ENCODE measurements at places on chromosomes 1 and 21.

DNA sequence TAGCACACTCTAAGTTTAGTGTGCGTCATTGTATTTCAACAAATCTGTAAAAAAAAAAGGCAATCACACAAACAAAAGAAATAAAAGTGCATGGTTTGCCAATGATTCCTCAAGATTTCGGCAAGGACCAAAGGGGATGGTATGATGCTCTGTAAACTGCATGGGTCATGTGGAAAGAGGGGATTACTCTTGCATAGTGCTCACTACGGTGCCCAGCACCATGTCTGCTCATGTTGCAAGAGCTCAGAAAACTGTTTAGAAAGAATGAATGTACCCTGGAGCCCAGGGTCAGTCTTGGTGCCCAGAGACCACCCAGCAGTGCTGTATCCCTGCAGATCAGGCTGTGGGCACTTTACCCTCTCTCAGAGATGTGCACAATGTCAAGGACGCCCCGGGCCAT lies 3.6 kb upstream of the KCNA10 start:
- no peak for DNase-seq
- no peaks in the 10 kb centered on the region for H3K4me1 ChIP-seq
- H3K4me3 ChIP-seq = no peak overlapping the region
- no peaks in the 10 kb centered on the region for H3K36me3 ChIP-seq
- H3K27me3 ChIP-seq = no peaks in the 10 kb centered on the region

- no peak for DNase-seq
- no peaks in the 10 kb centered on the region for H3K27me3 ChIP-seq
- no peak overlapping the region for H3K4me3 ChIP-seq
- H3K27ac ChIP-seq = no peak overlapping the region
- no peaks in the 10 kb centered on the region for H3K36me3 ChIP-seq
Observed at GRCh38 chr1:245946905-245947304, 560.2 kb downstream of the SMYD3 start.

DNA sequence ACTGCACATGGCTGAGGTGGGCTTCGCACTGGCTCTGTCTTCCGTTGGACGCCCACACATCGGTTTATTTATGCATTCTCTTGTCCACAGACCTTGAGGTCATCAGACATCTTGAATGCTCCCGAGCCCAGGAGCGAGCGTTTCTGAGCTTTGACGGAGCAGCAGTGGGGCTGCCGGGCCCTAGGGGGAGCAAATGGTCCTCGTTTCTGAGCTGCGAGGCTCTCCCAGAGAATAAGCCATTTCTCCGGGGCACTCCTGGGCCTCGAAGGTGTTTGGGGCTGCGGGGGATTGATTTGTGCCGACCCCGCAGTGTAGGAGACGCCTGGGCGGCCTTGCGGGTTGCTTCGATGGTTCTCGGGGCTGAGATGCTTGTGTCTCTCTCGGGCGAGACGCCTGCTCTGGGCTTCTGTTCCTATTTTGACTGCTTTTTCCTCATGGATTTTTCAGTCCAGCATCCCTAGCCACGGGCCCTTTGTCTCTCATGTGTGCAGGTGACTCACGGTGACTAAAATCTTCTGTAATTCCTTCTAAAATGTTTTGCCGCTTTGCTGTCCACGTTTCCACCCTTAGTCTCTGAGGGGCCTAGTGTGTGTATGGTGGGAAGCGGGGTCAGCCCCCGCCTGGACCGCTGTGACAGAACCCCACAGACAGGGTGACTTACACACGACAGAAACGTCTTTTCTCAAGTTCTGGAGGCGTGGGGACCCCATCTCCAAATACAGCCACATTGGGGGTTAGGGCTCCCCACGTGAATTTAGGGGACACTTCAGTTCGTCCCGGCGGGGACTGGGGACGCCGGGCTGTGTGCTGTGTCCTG lies 62.1 kb downstream of the FAAP20 start:
- peak; percentile 26 for DNase-seq
- H3K36me3 ChIP-seq = peaks cover 9% of the 10 kb centered on the region
- H3K4me3 ChIP-seq = no peak overlapping the region
- peak overlapping the region; percentile 19 for H3K27ac ChIP-seq

- peaks cover 8% of the 10 kb centered on the region for H3K36me3 ChIP-seq
- H3K4me1 ChIP-seq = peaks cover 27% of the 10 kb centered on the region
- no peak overlapping the region for H3K27ac ChIP-seq
- no peak overlapping the region for H3K4me3 ChIP-seq
- no peak for DNase-seq
Observed at GRCh38 chr1:28449904-28450303, 55.9 kb upstream of the RCC1 start.

- no peaks in the 10 kb centered on the region for H3K27me3 ChIP-seq
- DNase-seq = no peak
- no peak overlapping the region for H3K4me3 ChIP-seq
- H3K27ac ChIP-seq = no peak overlapping the region
Observed at GRCh38 chr1:215595231-215595630, 28.1 kb downstream of the KCTD3 start.

DNA sequence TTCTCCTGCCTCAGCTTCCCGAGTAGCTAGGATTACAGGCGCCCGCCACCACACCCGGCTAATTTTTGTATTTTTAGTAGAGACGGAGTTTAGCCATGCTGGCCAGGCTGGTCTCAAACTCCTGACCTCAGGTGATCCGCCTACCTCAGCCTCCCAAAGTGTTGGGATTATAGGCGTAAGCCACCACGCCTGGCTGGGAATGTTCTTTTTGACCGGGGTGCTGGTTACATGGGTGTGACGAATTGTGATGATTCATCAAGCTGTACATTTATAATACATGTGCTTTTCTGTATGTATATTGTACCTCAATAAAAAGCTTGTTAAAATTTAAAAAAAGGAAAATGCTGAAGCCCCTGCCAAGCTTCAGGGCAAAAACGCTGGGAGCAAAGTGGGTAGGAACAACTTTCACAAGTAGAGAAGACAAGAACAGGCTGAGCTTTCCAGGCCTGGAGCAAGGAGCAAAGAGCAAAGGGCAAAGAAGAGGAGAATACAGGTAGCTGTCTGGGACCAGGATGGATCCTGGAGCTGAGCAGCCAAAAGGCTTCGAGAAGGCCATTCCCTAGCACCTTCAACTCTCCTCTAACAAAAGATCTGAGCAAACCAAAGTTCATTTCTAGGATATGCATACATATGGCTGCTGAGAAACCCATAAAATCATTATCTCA lies 20.5 kb upstream of the YRDC start:
- DNase-seq = no peak
- peaks cover 29% of the 10 kb centered on the region for H3K36me3 ChIP-seq
- H3K4me3 ChIP-seq = no peak overlapping the region
- no peaks in the 10 kb centered on the region for H3K27me3 ChIP-seq
- no peaks in the 10 kb centered on the region for H3K4me1 ChIP-seq
- no peak overlapping the region for H3K27ac ChIP-seq

DNA sequence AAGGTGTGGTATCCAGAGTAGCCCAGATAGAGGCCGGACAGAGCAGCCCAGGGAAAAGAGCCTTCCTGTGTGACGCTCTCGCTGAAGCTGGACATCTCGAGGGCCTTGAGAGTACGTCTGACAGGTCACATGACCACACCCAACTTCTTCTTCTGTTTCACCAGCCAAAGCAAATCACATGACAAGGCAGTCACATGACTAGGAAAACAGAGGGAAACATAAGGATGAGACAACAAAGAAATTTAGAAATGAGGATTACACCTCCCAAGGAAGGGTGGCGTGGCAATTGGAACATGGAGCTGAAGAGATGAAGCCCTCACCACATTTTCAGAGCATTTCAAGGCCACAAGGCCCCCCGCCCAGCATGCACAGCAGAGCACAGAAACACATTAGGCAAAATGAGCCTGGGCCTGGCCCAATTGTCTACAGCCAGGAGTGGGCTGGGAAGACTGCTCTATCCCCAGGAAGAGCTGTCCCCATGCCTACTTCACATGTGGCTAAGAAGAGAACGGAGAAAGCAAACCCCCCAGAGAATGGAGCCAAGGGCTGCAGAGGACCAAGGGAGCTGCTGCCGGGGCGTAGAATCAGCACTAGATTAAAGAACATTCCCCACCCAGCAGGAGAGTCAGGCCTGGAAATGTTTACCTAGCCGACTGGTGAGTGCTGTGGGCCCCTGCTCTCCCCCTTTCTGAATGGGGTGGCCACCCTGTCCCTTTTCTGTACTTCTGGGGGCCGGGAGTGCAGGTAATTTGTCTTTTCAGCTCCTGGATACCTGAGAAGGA lies 305.1 kb downstream of the NPHP4 start:
- H3K4me3 ChIP-seq = no peak overlapping the region
- H3K4me1 ChIP-seq = no peaks in the 10 kb centered on the region
- H3K36me3 ChIP-seq = no peaks in the 10 kb centered on the region
- DNase-seq = no peak
- H3K27ac ChIP-seq = no peak overlapping the region
- H3K27me3 ChIP-seq = peaks cover 35% of the 10 kb centered on the region

DNA sequence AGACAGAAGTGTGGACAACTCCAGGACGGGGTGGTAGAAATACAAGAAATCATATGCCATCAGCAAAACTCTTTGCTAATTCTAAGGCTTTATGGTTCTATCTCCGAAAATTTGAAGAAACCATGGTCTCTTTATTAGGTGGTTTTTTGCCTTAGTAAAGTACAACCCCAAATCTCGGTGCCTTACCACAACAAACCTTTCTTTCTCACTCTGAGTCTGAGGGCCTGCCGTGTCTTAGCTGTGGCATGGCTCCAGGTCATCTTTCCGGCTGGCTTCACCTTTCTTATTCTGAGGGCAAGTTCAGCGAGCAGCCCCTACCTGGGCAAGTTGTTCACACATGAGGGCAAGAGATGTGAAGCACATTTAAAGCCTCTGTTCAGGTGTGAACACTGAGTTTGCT lies 280.6 kb downstream of the TTLL7 start:
- no peaks in the 10 kb centered on the region for H3K27me3 ChIP-seq
- no peaks in the 10 kb centered on the region for H3K36me3 ChIP-seq
- H3K4me1 ChIP-seq = no peaks in the 10 kb centered on the region
- DNase-seq = no peak
- no peak overlapping the region for H3K27ac ChIP-seq
